ENCODE measurements at places on chromosomes 12 and 14.
A peak's percentile ranks its signal among the peaks of the same experiment; 100 is the strongest.

DNA sequence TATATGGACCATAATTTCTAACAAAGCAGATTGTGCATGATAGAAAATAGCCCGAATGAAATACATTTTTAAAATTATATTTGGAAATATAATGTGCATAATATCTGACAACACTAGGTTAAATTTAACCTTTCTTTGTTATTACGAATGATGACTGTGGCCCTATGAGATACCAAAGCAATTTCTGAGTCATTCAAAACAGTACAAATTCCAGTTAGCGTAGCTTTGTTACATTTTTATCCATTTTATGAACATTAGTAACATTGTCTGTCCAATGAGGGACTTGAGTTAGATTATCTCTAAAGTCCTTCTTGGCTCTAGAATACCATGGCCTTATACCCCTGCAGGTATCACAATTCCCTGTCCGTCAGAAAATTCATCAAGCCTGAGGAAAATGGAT is 39.0 kb upstream of the REP15 start:
- DNase-seq: no peak

GRCh38 chr14:102321456-102322422 is 2.2 kb downstream of the ZNF839 start:
- no peak for DNase-seq

GRCh38 chr12:1947081-1947480 is 28.6 kb upstream of the CACNA2D4 start:
- DNase-seq: peak; percentile 39

- no peak for DNase-seq
Observed at GRCh38 chr12:19239616-19240234, 110.2 kb downstream of the PLEKHA5 start.

DNA sequence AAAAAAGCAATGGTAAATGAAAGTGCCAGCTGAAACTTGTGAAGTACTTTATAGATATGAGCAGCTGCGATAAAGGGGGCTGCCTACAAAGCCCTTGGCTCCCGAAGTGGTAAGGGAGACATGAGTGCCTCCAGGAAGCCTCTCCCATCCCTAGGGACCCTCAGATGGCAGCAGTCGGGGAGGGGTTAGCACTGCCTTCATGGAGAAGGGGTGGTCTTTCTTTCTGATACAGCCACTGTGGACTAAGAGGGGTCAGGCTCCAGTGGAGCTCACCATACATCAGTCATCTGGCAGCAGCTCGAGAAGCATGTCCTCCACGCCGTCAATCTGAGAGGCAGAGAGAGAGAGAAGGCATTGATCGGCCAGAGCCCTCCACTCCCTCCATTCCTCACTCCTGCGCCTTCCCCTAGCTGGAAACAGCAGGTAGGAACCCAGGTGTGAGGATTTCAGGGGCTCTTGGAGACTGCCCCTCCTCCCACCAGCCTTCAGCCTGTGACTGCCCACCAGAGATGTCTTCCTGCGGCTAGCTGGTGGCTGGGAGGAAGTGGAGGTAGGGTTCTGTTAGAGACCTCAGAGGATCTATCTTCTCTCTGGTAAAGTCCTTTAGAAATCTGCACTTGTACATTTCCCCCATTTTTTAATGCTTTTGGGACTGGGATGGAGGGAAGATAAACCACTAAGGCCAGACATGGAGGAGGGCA is 2.3 kb downstream of the TCL1A start:
- DNase-seq: no peak

GRCh38 chr12:9130244-9130643 is 14.5 kb upstream of the A2M start:
- no peak for DNase-seq

Measured in BJ (cell line).